Panc1 (cell line): ENCODE measurements at places on chromosomes 16 and 17. TPM values are rescaled to one million over a fixed set of nuclear protein-coding genes. Genes with fewer than 3 reads are reported as not detected.

Gene IGFALS
- total RNA-seq, result 0.10 TPM

GRCh38 chr16:60203525-60204124, 1469.5 kb upstream of the GOT2 start:
- no peak for DNase-seq

Gene GAS7
- total RNA-seq, result 0.05 TPM

DNA sequence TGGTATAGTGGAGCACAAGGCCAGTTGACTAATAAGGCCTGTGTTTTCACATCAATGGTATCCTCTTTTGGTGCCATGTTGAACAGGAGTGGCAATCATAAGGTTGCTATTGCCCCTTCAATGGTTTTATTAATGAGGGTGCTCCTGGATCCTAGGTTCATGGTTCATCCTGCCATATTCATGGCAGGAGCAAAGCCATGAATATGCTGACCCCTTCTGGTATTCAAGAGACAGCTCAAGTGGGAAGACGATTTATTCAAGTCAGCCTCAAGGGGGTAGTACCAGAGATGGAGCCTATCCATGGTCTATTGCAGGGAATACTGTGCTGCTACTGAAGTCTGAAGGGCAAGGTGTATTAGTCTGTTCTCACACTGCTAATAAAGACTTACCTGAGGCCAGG, 2.6 kb downstream of the ABCA9 start:
- DNase-seq, result no peak

DNA sequence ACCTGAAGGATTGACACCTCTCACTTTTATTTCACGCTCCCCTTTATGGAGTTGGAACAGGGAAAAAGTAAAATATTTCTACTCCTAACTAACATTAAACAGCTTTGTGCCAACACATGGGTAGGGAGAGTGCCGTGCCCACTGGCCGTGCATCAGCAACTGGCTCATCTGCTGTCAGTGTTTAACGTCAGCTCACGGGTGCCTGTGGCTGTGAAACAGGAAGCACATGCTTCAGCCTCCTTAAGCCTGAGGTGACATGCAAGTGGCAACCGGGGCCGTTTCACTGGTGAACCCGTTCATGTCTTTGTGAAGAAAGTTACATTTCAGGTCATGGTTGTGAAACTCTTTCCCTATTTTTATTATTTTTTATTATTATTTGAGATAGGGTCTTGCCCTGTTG, 3.2 kb downstream of the SPG7 start:
- no peak for DNase-seq
